ENCODE measurements at places on chromosomes 6 and 20.
A peak's percentile ranks its signal among the peaks of the same experiment; 100 is the strongest.

GRCh38 chr6:133671376-133671775 is 217.5 kb upstream of the TCF21 start:
- peak; percentile 36 for DNase-seq

DNA sequence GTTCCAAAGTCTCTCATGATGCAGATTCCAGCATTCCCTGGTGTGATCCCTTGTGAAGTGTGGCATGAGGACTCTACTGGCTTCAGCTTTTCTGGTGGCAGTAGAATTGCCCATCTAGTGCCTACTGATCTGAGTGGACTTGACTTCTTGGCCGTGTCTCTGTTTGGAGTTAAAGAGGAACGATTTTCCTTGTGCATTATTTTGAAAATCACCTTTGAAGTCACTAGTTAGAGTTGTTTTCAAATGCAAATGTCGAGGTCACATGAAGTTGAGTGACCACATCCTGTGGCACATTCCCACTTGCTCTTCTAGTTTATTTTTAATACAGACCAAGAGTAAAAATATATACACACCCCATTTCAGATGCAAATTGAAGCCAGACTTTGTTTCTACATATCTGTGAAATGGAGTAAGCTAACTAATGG is 270.7 kb upstream of the TAB2 start:
- peak; percentile 58 for DNase-seq

- peak; percentile 21 for DNase-seq
Measured at GRCh38 chr20:38633577-38634093, 32.0 kb downstream of the ARHGAP40 start.

- no peak for DNase-seq
Measured at GRCh38 chr20:55054453-55054852, 579.1 kb downstream of the DOK5 start.

DNA sequence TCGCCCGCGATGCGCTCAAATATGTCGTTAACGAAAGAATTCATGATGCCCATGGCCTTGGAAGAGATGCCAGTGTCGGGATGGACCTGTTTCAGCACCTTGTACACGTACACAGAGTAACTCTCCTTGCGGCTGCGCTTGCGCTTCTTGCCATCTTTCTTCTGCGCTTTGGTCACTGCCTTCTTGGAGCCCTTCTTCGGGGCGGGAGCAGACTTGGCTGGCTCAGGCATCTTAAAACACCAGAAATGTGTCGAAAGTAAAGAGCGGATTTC is 36.4 kb downstream of the HFE start:
- no peak for DNase-seq

GRCh38 chr20:23541330-23541729 is 27.0 kb downstream of the CST9L start:
- no peak for DNase-seq

GRCh38 chr6:13455552-13455966 is 31.8 kb downstream of the GFOD1 start:
- DNase-seq = no peak

DNA sequence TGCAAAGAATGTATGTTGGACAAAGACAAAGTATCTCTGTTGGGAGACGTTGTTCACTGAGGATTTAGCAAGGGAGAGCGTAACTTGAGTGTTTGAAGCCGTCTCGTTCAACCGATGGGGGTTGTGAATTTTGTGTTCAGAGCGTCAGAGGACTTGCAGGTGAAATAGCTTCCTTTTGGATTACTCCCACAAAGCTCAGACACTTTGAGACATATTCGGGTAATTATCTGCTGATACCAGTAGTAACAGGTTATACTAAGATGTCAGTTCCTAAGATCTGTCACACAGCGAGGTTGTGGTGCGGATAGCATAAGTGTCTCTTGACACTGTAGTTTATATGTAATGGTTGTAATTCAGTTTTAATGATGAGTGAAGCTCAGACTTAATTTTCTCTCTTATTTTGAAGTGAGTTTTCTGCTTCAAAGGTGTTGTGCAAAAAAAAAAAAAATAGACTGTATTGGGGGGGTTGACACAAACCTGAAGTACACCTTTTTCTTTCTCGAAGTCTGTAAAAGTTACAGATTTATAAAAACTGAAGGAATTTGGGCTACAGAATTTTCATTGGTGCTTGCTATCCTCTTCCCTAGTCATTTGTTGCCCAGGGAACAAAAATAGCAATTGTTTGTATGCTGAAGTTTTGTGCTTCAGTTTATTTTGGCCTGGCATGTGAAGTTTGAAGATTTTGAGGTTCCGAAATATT is 1.7 kb downstream of the ASXL1 start:
- DNase-seq = peak; percentile 48

DNA sequence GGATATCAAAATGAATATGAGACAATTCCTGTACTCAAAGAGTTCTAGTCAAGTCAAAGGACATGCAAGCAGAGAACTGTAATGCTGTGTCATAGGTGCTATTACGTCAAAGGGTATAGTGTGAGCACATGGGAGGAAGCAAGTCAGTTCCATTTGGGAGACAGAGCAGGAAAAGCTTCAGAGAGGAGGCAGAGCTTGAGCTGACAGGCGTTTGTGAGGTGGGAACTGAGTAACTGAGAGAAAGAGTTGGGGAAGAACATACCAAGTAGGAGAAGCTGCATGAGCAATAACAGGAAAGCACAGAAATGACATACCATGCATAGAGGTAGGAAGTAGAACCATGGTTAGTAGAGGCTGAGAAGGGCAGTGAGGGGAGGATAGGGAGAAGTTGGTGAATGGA is 15.2 kb upstream of the SSR1 start:
- DNase-seq = no peak

- DNase-seq = no peak
Measured at GRCh38 chr6:34917626-34918285, 28.7 kb downstream of the ANKS1A start.

DNA sequence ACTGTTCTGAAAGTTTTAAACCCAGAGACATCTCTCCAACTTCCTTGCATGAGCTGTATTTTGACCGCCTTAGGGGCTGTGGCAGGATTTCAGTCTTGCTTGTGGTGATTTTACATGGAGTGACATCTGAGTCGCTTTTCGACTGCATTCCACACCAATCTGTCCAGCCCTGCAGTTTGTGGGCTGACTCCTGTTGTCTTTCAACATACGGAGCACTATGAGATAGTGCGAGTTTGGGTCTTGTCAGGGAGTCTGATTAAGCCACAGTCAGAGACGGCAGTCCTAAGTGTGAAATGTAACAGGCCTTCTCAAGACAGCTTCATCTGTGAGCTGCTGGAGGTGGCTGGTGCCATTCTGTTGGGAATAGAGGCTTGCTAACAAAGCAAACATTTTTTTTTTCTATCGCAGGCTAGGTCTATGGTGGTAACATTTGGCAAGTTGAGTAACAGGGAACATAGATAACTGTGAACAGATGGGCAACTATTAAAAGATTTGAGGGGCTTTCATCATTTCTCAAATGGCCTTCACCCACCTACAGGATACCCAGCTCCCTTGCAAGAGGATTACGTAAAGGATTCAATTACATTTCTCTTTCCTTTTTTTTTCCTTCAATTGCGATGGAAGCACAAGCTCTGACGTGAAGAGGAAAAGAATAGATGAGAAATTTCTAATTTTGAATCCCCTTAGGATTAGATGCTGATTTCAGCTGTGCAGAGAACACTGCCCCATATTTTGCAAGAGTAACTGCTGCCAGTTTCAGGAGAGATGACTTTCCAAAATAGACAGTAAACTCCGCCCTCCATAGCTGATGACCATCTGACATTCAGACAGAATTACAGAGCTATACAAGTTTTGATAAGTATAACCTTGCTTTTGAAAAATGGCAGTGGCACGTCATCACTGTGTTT is 25.1 kb downstream of the CAP2 start:
- peak; percentile 86 for DNase-seq

GRCh38 chr6:107061125-107062020 is 33.4 kb downstream of the MTRES1 start:
- DNase-seq = no peak

- DNase-seq = no peak
Measured at GRCh38 chr6:90485635-90486277, 101.1 kb downstream of the MAP3K7 start.

- no peak for DNase-seq
Measured at GRCh38 chr20:25369971-25370370, 20.7 kb downstream of the ABHD12 start.

- DNase-seq = no peak
Measured at GRCh38 chr20:45370571-45371160, 7.5 kb downstream of the TP53TG5 start.

DNA sequence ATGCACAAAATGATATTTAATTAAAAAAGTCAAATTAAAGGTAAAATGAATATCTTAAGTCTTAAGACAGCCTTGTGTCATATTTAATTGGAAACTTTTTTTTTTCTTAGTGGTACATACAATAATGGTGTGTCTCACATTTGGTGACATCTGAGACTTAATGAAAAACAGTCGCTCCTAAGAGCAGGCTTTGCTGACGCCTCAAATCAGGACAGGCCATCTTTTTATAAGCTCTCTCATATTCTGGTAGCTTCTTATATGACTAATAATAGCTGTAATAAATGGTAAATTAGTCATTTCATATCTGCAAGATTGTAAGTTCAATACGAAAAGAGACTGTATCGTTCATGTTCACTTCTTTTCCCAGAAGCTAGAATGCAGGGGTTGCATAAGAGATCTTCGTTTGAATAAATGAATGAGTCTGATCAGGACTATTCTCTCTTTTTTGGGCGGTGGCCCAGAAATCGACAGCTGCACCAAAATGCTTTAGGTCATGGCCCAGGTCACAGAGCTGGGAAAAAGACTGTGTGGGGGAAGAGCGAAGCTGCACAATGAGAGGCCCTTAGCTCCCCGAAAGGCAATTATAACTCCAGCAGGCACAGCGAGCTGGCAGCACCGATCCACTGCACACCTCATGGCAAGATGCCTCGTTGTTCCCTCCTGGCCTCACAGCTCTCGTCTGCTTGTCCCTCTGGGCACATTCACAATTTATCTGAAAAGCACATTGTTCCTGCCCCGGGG is 69.4 kb downstream of the NRN1 start:
- no peak for DNase-seq

DNA sequence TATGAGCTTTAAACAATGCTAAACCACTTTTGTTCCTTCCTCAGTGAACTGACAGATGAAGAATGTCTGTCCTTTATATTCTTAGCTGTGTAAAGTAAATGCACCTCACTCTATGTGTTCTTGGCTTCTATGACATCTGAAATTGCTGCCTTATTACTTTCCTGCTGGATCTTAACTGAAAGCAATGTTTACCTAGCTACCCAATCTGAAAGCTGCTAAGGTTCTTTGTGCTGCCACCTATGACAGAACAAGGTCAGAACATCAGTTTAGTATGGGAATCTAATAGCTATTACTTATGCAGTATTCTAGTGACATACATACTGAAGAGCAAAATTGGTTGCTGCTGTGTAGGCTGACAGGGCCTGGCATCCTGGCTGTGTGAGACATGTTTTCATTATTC is 444.1 kb downstream of the KHDRBS2 start:
- no peak for DNase-seq

- peak; percentile 82 for DNase-seq
Measured at GRCh38 chr6:140970485-140970884, 1162.2 kb upstream of the GJE1 start.

GRCh38 chr20:2771631-2772080 is 28.8 kb downstream of the CPXM1 start:
- no peak for DNase-seq

GRCh38 chr20:44593751-44594150 is 11.4 kb downstream of the PKIG start:
- no peak for DNase-seq

- no peak for DNase-seq
Measured at GRCh38 chr6:64256483-64256882, 620.9 kb downstream of the PHF3 start.

DNA sequence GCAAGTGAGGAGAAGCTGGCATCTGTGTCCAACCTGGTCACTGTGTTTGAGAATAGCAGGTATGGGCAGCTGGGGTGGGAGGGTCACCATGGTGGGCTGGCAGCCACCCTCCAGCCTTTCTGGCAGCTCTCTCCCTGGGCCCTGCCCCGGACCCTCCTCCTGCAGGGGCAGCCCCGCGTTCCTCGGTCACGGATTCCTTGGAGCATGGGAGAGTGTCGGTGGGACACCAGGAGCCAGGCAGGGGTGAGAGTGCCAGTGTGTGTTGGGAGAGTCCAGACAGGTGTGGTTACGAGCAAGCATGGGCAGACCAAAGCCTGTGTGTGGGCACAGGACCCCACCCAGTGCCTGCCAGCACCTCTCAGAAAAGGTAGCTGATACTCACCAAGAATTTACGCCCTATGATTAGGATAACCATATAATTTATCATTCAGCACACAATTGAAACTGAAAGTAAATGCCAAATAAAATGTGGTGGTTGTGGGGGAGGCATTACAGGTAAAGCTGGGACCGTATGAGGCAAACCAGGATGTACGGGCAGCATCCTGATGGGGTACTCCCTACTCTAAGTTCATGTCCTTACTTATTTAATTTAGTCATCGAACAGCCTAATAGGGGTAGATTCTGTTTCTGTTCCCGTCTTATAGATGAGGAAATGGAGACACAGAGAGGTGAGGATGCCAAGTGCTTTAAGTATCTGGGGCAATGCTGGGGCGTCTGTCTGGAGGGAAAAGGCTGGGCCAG is 542 bp downstream of the FGD2 start:
- DNase-seq = no peak

DNA sequence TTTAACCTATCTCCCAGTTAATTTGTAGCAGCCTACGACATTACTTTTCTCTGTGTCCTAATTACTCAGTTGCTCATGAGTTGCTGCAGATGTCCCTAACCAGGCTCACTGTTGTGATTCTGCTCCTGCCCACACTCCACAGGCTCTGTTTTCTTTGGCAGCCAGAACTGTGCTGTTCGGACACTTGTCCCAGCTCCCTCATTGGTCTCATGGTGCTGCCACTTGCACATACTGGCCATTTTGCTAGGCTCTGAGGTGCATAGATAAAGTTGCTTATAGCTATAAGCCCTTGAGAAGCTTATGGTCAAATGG is 55.0 kb downstream of the NOX3 start:
- peak; percentile 41 for DNase-seq

- DNase-seq = peak; percentile 82
Measured at GRCh38 chr6:143205991-143206390, 145.3 kb downstream of the AIG1 start.

Data from AG10803 (cell line).